ENCODE measurements at places on chromosomes 2 and 18. TPM values are rescaled to one million over a fixed set of nuclear protein-coding genes. Genes with fewer than 3 reads are reported as not detected.

DNA sequence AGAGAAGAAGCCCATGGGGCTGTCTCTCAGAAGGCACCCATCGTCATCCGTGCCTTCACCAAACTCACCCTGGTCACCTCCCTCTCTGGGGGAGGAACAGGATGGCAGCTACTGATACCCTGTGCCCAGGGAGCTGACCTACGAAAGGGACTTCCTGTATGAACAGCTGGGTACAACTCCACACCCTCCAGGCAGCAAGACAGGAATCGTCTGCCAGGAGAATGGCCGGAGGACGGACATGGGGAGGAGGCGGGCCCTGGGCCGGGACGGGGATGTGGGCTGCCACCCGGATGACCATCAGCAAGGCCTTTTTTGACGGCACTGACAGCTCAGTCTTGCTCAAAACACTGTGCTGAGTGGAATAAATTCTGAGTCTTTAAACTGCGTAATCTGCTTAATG lies 243.6 kb downstream of the HDAC4 start:
- DNase-seq = no peak

- DNase-seq = no peak
These were observed 200.5 kb downstream of the TNS1 start for GRCh38 chr2:217802266-217802665.

DNA sequence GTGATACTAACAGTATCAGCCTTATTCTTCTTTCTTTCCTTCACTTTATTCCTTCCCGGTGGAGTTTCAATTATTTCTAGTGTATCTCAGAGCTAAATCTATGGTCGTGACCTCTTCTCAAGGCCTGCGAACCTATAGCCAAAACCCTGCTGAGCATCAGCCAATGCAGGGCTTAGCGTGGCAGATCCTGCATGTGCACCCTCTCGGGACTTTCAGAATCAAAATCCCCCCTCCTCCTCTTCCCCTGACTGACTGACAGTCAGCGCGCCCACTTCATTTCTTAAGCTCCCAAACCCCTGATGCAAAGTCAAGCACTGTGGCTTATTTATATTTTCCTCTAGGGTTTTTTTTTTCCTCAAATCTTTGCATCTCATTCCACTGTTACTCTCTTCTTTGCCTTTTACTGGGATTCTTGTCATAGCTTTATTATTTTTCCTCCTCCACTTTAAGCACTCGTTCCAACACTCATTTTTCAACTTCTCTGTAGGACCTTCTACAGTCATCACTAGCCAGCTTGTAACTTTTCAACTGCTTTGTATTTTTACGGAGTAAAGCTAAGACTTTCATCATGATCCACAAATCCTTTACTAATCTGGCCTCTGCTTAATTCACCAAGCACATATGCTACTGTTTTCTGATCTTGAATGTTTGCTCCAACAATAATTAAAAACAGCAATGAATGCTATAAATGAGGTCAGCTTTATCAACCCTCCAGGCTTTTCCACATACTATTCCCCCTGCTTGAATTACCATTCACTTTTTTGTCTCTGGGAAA lies 896.5 kb upstream of the PIK3C3 start:
- DNase-seq = no peak

DNA sequence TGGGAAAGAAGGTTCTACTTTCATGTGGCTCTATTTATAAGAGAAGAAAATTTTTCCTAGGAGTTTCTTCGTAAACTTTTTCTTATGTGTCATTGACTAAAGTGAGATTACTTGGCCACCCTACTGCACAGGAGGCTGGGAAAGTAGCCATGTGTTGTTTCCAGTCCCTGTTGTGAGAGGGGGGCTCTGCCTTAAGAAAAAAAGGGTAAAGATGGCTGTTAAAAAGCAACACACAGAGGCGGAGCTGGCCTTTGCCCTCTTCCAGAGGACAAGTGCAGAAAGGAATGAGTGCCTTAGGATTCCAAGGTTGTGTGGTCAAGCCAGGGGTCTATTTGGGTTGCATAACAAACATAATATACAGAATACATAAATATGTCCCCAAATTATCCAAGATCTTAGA lies 230.0 kb upstream of the CXCR4 start:
- no peak for DNase-seq

DNA sequence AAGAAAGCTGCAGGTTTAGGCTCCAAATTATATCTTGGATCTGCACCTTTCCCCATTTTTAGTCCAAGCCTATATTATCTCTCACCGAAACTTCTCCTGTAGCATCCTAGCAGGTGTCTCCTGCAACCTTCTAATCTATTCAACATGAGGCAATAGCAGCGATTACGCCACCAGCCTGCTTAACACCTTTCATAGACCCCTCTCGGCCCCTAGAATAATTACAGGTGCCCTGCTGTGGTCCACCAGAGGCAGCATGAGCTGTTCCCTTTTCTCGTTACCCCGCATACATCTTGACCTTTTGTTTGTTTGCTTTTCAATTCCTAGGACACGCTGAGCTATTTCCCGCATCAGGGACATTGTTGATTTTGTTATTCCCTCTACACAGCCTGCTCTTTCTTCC lies 361.9 kb downstream of the CYRIA start:
- no peak for DNase-seq

The ZAP70 gene
- 2.2 TPM for polyA plus RNA-seq

DNA sequence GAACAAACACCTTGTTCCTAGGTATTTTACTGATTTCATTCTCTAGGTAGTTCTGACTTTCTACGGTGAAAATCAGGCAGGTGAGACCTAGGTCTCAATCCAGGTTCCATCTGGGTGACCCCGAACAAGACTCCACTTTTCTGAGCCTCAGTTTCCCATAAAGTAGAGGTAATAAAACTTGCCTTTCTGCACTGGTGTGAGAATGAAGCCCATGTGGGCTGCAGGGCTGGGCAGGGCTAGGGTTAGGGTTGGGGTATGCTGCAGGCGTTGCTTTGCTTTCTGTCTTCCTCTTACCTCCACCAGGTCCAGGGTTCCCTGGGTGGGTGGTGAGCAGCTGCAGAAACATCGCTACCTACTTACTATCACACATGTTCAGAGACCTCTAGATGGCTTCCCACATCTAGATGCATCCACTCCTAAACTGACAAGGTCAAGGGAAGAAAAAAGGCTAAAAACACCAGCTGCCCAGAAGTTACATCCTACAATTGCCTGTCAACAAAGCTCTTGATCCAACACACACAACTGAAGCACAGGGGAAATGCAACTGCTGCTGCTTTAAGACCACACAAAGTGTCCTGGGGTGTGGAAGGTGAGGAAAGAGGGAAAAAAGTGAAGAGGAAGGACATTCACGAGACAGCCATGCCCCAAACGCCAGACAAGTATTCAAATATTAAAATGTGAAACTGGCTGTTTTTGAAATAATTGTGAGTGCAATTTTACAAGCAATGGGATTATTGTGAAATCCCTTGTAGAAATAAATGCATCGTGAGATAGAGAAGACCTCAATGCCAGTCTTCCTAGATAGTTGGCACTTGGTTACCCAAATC lies 23.5 kb downstream of the MBP start:
- DNase-seq = no peak

DNA sequence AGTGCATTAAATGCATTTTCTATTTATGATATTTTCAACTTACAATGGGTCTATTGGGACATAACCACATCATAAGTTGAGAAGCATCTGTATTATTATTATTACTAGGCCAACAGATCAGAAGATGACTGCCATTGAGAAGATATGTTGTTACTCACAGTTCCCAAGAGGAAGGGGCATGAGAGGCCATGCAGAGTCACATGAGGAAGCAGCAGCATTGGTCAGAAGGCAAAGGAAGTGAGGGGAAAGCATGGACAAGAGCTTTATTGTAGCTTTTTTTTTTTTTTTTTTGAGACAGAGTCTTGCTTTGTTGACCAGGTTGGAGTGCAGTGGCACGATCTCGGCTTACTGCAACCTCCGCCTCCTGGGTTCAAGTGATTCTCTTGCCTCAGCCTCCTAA lies 66.2 kb upstream of the LCLAT1 start:
- DNase-seq = no peak

DNA sequence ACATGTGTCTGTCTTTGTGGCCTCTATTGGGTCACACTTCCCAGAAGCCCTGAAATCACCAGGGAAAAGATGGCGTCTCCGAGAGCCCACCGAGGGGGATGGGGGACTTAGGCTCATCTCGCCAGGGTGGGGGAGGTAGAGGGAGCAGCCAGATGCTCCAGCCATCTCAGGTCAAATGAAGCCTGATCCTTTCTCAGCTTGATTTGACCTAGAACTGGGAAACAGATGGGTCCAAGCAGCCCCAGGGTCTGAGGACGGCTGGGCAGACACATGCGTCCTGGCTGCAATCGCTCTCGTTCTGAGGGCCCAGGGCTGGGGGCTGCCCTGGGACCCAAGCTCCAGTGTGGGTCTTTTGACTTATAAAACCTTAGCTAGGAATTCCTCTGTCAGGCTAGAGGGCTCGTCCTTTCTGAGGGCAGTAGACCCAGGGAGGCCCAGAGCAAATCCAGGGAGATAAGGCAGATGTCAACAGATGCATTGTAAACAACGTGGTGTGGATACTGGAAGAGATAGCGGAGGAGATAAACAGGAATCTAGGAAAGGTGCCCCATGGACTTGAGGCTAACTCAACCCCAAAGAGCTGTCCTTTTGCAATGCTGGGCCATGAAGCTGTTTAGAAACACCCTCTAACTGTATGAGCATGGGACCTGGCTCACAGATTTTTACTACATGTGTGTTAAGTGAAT lies 127.7 kb downstream of the MYCN start:
- DNase-seq = no peak

The PSD4 gene
- 10.0 TPM for polyA plus RNA-seq

GRCh38 chr2:28325567-28326468 lies 66.8 kb upstream of the FOSL2 start:
- DNase-seq = no peak

GRCh38 chr2:40041422-40042382 lies 262.6 kb upstream of the THUMPD2 start:
- DNase-seq = no peak

- peak; percentile 37 for DNase-seq
These were observed 20.3 kb upstream of the KIDINS220 start for GRCh38 chr2:8857709-8858108.

DNA sequence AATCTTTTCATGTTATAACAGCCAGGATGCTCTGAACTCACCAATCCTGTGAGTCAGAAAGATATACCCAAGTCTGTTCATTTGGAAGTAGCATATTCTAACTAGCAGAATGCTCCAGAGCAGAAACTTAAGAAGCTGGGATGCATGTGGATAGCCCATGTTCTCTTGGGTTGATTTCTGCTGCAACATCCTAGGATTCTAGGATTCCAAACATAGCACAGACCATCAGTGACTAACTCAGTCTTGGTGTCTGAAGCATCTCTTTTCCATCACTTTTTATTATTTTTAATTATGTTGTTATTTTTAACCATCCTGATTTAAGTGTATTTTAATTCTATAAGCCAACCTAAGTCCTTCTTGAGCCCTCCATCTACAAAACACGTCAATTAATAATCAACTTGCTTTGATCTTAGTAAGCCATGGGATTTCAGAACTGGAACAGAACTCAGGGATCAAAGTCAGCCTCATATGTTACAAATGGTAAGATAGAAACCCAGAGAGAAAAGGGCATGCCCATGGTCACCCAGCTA lies 85.4 kb downstream of the OSR1 start:
- DNase-seq = no peak

- DNase-seq = no peak
These were observed 83.9 kb upstream of the SLC39A10 start for GRCh38 chr2:195572895-195573683.

DNA sequence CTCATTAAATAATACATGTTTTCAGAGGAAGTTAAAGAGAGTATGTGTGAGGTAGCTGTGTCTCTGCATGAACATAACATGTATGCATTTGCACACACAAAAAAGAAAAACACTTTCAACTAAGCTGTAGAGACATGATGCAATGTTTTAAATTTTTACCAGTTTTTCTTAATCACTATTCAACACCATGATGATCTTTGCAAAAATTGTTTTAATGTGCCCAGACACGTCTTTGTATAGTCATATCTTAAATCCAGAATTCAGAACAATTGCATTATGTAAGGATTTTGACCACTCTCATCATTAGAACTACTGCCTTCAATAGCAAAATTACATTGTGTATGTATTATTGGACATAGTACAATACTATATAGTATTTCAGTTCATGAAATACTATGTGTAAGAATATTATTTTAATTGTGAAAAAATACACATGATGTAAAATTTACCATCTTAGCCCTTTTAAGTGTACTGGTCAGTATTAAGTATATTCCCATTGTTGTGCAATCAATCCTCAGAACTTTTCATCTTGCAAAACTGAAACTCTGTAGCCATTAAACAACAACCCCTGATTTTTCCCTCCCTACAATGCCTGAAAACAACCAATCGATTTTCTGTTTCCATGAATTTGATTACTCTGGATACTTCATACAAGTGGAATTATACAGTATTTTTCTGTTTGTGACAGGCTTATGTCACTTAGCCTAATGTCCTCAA lies 104.5 kb upstream of the ACVR2A start:
- no peak for DNase-seq

DNA sequence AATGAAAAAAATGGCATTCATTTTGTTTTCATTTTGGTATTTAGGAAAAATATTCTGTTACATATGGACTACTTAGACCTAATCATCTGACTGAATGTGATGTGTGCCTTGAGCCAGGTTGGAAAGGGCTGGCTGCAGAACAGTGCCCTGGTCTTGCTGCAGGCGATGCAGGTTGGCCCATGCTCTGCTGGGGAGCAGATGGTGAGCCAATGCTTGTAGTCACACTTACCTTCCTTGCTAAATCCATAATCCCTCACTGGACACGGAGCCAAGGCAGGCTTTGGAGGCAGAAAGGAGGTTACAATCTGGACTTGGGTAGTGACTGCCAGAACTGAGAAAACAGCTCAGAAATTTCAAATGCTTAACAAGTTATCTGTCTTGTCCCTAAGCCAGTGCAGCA lies 228.7 kb downstream of the ARHGAP15 start:
- no peak for DNase-seq

- DNase-seq = no peak
These were observed 580 bp downstream of the TMEM163 start for GRCh38 chr2:134718023-134718816.

- DNase-seq = no peak
These were observed 16.3 kb downstream of the DTNA start for GRCh38 chr18:34726286-34727004.

The MAL gene
- polyA plus RNA-seq = 263 TPM

GRCh38 chr18:62585274-62586150 lies 62.7 kb downstream of the ZCCHC2 start:
- no peak for DNase-seq

The UGT1A4 gene
- polyA plus RNA-seq = not detected

DNA sequence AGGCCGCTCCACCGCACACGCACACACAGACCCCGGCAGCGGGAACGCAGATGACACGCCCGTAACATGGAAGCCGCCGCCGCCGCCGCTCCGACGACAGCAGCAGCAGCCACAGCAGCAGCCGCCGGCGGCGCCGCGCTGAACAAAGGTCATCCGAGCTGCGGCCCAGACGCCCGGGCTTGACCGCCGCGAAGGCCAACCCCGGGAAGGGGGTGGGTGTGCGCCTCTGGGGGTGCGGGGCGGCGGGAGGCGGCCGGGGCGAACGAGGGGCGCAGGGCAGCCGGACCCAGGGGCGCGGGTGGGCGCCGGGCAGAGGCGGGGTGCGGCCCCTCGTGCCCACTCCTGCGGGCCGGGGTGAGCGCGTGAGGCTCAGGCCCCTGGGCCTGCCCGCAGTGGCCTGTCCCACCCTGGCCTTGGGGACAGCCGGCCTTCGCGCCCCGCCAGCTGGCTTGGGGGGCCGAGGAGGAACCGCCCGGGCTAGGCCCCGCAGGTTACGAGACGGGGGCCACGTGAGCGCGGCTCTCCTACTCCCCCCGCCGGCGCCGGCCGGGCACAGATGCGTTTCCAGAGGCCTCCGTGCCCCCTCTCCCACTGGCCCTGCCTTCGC lies 1.0 kb upstream of the ZNF532 start:
- no peak for DNase-seq

Data from left kidney (tissue), 8 donors.